ENCODE measurements at places on chromosomes 6 and 20.

DNA sequence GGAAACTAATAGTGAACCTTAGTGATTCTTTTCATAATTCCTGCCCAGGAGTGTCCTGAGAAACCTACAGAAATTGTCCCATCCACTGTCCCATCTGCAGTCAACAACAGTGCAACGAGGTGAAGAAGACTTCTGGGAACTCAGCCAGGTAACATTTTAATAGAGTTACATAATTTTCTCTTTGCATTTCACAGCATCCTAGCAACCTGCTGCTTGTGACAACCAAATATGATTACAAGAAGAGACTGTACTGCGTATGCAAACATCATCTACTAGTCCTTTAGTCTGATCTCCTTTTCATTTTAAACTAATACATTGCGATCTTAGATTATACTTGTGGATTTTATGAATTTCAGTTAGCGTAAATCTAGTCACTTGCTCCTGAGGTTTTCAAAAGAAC lies 951.6 kb downstream of the TFAP2A start:
- no peak for DNase-seq
- H3K4me1 ChIP-seq, result no peaks in the 10 kb centered on the region
- H3K27ac ChIP-seq, result peak overlapping the region; percentile 41
- H3K36me3 ChIP-seq, result no peaks in the 10 kb centered on the region

DNA sequence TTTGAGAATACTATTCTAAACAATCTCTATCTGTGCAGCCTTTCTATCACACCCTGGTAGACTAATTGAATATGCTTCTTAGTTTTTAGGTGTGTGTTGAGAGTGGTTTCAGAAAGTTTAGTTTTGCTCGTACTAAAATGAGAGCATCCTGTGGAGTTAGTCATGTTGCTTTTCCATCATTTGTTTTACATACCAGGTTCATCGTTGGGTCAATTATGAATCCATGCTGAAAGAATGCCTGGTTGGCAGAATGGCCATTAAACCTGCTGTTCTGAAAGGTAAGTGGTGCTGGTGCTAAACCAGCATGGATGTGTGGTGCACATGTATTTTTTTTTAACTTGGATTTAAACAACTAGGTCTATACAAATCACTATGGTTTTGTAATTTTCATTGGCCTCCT lies 49.3 kb downstream of the CYB5R4 start:
- H3K4me1 ChIP-seq, result no peaks in the 10 kb centered on the region
- H3K27ac ChIP-seq, result no peak overlapping the region
- no peak overlapping the region for H3K4me3 ChIP-seq
- no peaks in the 10 kb centered on the region for H3K27me3 ChIP-seq

DNA sequence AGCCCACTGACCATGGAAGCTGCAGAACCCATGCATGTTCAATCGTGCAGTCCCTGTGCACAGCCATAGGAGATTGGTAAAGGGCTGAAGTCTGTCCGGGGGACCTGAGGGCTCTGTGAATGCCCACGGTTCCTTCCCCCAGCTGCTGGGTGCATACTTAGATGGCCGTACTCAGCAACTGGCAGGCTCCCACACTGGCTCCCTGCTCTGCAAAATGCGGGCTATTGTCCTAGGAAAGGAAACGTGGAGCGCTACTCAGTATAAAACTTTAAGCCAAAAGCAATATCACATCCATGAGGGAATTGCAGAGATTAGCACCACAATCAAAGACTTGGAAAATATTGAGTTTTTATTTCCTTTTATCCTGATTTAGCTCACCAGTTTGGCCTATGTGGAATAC lies 202.0 kb downstream of the WDR27 start:
- no peak for DNase-seq
- no peak overlapping the region for H3K27ac ChIP-seq
- no peaks in the 10 kb centered on the region for H3K36me3 ChIP-seq
- H3K27me3 ChIP-seq, result no peaks in the 10 kb centered on the region
- no peak overlapping the region for H3K4me3 ChIP-seq

DNA sequence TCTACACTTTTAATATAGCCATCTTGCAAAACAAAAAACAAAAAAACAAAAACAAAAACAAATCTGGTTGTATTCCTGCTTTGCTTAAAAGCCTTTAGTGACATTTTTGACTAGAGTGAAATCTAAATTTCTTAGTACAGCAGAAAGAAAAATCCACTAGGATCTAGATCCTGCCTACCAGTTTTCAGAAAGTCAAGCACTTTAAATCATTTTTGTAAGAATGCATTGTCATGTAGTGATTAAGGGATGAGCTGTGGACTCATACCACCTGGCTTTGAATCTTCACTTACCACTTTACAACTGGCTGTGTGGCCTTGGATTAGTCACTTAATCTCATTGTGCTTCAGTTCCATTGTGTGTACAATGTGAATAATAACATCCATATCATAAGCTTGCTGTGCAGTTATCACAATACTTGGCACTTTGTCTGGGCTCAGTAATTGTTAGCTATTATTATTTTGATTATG lies 4.0 kb downstream of the MKKS start:
- peaks cover 4% of the 10 kb centered on the region for H3K4me1 ChIP-seq
- H3K27me3 ChIP-seq, result no peaks in the 10 kb centered on the region
- H3K27ac ChIP-seq, result no peak overlapping the region
- H3K36me3 ChIP-seq, result no peaks in the 10 kb centered on the region
- DNase-seq, result no peak
- H3K4me3 ChIP-seq, result no peak overlapping the region

DNA sequence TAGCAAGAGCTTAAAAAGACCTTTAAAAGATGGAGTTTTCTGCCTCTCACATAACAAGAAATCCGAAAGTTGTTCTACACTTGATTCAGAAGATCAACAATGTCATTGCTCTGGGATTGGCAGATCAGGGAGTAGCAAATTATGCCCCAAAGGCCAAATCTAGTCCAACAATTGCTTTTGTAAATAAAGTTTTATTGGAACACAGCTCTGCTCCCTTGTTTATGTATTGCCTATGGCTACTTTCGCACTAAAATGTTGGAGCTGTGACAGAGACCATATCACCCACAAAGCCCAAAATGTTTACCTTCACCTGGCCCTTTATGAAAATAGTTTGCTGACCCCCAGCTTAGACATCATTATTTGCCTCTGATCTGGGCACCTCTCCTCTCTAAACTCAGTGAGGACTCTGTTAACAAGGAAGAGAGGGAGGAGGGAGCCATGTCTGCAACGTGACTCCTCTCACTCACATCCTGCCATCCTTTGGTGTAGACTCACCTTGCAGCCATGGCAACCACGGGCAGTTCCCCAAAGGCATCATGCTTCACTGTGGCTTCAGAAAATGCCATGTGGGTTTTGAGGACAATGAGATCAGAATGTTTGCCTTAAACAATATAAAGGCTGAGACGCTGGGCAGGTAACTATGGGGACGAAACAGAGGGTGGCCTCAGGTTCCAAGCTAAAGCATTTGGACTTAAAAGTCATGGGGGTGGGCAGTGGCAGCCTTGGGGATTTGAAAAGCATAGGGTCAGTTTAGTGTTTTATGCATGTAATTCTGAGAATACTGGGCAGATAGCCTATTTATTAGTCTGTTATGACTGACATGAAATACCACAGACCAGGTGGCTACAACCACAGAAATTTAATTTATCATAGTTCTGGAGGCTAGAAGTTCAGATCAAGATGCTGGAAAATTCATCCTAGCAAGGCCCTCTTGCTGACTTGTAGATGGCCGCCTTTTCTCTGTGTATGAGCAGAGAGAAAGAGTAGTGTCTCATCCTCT lies 149.7 kb upstream of the TNFAIP3 start:
- no peak overlapping the region for H3K4me3 ChIP-seq
- H3K27me3 ChIP-seq, result no peaks in the 10 kb centered on the region
- H3K4me1 ChIP-seq, result no peaks in the 10 kb centered on the region
- DNase-seq, result no peak
- H3K36me3 ChIP-seq, result no peaks in the 10 kb centered on the region

DNA sequence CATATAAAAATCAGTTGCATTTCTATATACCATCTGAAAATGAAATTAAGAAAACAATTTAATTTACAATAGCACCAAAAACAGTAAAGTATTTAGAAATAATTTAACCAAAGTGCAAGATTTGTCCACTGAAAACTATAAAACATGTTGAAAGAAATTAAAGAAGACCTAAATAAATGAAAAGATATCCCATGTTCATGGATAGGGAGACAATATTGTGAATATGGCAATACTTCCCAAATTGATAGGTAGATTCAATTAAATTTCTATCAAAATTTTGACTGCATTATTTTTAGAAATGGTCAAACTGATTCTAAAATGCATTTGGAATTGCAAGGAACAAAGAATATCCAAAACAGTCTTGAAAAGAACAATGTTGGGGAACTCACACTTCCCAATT lies 17.6 kb upstream of the POU3F2 start:
- H3K36me3 ChIP-seq, result no peaks in the 10 kb centered on the region
- DNase-seq, result no peak
- no peak overlapping the region for H3K27ac ChIP-seq
- H3K4me1 ChIP-seq, result no peaks in the 10 kb centered on the region
- peaks cover 21% of the 10 kb centered on the region for H3K27me3 ChIP-seq
- H3K4me3 ChIP-seq, result no peak overlapping the region

GRCh38 chr20:15656124-15656523 lies 917.1 kb downstream of the KIF16B start:
- DNase-seq, result no peak
- H3K36me3 ChIP-seq, result no peaks in the 10 kb centered on the region
- no peaks in the 10 kb centered on the region for H3K27me3 ChIP-seq
- no peaks in the 10 kb centered on the region for H3K4me1 ChIP-seq
- H3K27ac ChIP-seq, result no peak overlapping the region

- no peaks in the 10 kb centered on the region for H3K27me3 ChIP-seq
- no peak for DNase-seq
- no peak overlapping the region for H3K27ac ChIP-seq
- H3K4me3 ChIP-seq, result no peak overlapping the region
- no peaks in the 10 kb centered on the region for H3K4me1 ChIP-seq
These were observed 19.5 kb downstream of the LHFPL5 start for GRCh38 chr6:35824552-35825192.

DNA sequence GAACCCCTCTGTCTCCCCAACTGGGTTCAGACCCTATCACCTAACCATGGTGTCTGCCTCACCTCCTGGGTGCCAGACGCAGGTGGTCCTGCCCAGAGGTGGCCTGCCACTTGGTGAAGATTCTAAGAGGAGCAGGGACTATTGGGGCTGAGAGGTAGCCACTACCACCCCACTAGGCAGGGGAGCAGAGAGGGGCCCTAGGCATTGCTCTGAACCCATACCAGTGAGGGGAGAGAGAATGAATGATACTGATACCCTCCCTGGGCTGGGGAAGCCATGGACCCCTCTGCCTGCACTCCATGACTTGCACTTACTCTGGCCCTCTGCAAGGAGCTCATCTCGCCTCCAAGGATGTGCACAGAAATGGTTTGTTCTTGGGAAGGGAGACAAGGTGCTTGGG lies 31.7 kb upstream of the SPDEF start:
- no peaks in the 10 kb centered on the region for H3K36me3 ChIP-seq
- no peak for DNase-seq
- no peak overlapping the region for H3K4me3 ChIP-seq
- no peak overlapping the region for H3K27ac ChIP-seq

DNA sequence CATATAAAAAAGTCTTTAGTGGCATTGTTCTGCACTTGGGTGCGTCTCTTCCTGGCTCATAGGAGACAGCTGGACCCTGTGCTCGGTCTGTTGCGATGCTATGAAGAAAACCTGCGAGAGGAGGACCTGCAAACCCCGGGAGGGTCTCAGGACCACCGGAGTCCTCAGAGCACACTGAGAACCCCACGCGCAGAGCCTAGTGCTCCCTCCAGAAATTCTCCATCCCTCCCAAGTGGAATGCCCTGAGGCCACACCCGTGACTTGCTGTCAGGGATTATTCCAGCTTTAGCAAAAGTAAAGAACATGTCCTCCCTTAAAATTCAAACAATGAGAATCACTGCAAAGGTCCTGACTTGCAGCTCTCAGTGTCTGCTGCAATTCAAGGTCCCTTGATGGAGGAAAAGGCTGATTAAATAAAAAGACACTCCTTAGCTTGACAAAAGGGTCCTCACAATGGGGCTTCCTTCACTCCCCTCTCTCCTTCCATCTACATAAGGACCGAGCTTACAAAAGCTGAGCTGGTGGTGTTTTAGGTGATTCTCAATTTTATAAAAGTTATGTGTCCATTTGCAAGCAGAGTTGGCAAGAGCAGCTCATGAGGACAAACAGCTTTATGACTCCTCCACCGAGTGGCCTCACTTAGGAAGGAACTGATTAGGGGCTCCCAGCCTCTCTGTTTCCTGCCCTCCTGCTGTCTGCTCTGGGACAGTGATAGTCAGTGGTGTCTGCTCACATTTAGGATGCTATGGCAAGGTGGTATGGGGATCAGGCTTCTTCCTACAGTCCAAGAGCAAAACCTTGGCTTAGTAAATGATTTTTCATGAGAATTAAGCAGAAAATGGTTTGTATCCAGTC lies 97.0 kb downstream of the RAMACL start:
- no peaks in the 10 kb centered on the region for H3K4me1 ChIP-seq

DNA sequence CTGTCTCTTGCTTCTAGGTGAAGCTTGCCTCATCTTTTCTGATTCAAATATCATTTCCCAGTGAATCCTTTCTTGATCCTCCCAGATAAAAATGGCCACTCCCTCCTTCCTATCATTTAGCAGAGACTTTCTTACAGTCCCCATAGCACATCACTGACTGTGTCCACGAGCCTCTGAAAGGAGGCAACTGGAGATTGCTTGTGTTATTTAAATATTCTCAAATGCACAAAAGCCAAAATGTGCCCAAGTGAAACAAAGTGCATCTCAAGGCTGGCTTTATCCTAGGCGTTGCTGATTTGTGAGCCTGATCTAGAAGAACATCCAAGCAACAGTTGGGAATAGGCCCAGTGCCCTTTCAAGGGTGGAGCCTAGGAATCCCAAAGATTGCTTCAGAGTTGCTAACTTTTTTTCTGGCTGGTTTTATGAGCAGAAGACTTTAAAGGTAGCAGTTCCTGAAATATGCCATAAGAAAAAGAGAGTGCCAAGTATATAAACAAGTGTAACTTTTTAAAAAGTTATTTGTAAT lies 393.6 kb downstream of the CD83 start:
- no peaks in the 10 kb centered on the region for H3K4me1 ChIP-seq
- no peak overlapping the region for H3K27ac ChIP-seq
- no peak for DNase-seq
- H3K27me3 ChIP-seq, result no peaks in the 10 kb centered on the region

- no peak overlapping the region for H3K27ac ChIP-seq
- H3K36me3 ChIP-seq, result no peaks in the 10 kb centered on the region
- H3K4me3 ChIP-seq, result no peak overlapping the region
- no peaks in the 10 kb centered on the region for H3K4me1 ChIP-seq
- no peaks in the 10 kb centered on the region for H3K27me3 ChIP-seq
These were observed 57.6 kb downstream of the EYS start for GRCh38 chr6:65649392-65649791.

All from breast epithelium (tissue), 4 donors.